ENCODE measurements at places on chromosomes 12 and 14.

GRCh38 chr12:88716240-88716639 lies 136.0 kb upstream of the KITLG start:
- no peak for DNase-seq

DNA sequence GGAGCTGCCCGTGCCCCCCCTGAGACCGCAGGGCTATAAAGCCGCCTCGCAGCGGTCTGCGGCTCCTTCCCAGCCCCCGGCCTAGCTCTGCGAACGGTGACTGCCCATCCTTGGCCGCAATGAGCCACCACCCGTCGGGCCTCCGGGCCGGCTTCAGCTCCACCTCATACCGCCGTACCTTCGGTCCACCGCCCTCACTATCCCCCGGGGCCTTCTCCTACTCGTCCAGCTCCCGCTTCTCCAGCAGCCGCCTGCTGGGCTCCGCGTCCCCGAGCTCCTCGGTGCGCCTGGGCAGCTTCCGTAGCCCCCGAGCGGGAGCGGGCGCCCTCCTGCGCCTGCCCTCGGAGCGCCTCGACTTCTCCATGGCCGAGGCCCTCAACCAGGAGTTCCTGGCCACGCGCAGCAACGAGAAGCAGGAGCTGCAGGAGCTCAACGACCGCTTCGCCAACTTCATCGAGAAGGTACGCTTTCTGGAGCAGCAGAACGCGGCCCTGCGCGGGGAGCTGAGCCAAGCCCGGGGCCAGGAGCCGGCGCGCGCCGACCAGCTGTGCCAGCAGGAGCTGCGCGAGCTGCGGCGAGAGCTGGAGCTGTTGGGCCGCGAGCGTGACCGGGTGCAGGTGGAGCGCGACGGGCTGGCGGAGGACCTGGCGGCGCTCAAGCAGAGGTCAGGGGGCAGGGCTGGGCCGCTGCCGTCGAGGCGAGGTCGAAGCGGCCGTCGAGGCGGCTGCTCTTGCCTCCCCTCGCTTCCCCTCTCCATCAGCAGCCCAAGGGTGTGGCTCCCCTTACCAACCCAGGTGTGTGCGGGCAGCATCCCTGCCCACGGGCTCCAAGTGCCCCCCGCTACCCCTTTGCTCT lies at the start of gene PRPH:
Gene PRPH, plus strand, starts transcription at position 66 of the 855 bp plus-strand sequence. Its CDS starts 54 bp downstream, at position 120.
- DNase-seq = no peak

DNA sequence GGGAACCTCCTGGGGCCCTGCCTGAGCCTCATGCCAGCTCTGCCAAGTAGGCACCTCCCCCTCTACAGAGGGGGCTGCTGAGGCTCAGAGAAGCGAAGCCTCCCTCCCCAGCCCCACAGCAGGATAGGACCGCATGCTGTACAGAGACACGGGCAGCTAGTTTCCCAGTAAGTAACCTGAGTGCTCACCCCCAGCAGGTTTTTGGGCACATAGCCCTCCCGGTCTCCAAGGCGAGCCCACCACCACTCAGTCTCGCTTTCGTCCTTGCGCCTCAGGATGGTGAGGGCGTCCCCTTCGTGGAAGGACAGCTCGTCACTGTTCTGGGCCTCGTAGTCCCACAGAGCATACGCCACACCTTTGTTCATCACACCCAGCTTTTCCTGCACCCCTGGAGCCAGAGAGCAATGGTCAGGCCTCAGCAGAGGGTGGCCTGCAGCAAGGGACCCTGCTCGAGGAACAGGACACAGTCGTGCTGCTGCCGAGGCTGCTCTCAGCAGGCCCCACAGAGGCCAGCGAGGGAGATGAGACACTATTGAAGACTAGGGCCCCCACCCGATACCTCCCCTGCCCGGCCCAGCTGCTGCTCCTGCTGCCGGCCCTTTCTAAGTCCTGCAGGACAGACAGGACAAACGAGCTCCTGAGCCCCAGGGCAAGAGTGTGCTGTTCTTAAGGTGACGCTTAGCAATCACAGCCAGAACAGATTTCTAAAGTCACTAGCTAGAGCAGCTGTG lies 20.4 kb downstream of the ZFYVE21 start:
- DNase-seq = no peak

- peak; percentile 69 for DNase-seq
Measured at GRCh38 chr12:11834104-11834812, 184.8 kb downstream of the ETV6 start.

DNA sequence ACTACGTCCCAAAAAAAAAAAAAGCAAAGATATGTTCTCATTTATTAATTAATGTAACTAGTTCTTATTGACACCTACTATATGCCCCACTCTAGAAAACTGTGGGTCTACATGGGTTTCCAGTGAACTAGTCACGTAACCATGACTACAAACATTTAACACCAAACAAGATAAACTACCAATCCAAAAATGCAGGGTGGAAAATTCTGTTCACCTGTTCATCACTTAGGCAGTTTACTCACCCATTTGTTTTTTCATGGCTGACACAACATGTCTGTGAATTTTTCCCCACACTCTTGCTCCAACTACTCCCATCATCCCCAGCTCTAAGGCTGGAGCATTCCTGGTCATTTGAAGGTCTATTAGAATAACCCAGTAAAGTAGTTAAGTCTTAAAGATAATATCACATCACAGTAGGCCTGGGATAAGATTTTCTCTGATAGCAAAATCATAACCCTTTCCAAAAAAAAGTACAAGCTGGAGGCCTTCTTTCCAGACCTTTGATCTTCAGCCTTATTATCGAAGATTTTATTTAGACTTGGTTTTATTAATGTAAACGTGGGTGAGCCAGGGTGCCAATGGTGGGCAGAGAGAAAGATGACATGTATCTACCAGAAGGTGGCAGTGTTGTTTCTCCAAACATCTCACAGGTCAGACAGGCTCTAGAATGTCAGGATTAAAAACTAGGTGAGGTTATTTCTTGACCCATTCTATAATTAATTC lies 61.6 kb upstream of the DAAM1 start:
- no peak for DNase-seq

- no peak for DNase-seq
Measured at GRCh38 chr12:67590149-67590790, 58.3 kb upstream of the DYRK2 start.

- no peak for DNase-seq
Measured at GRCh38 chr12:113002155-113002554, 23.8 kb downstream of the OAS2 start.

DNA sequence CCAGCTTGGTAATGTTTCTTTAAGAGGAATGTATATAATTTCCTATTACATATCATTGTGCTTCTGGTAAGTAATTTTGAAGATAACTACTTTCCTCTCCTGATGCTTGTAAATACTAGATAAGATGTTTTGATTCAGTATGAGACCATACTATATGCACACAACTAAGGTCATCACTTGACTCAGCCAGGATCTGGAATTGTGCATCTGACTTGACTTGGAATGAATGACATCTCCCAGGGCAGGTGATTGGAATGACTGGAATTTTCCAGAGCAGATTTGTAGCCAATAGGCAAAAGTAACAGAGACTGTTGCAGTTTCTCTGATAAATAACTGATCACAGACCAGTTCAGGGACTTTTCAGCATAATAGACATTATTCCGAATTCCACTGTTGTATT lies 11.1 kb downstream of the BEST3 start:
- no peak for DNase-seq

- DNase-seq = no peak
Measured at GRCh38 chr12:131241517-131241916, 287.8 kb downstream of the ADGRD1 start.

- no peak for DNase-seq
Measured at GRCh38 chr12:131862084-131862441, 32.4 kb upstream of the ULK1 start.

GRCh38 chr12:129961091-129961490 lies 57.3 kb upstream of the TMEM132D start:
- DNase-seq = no peak

DNA sequence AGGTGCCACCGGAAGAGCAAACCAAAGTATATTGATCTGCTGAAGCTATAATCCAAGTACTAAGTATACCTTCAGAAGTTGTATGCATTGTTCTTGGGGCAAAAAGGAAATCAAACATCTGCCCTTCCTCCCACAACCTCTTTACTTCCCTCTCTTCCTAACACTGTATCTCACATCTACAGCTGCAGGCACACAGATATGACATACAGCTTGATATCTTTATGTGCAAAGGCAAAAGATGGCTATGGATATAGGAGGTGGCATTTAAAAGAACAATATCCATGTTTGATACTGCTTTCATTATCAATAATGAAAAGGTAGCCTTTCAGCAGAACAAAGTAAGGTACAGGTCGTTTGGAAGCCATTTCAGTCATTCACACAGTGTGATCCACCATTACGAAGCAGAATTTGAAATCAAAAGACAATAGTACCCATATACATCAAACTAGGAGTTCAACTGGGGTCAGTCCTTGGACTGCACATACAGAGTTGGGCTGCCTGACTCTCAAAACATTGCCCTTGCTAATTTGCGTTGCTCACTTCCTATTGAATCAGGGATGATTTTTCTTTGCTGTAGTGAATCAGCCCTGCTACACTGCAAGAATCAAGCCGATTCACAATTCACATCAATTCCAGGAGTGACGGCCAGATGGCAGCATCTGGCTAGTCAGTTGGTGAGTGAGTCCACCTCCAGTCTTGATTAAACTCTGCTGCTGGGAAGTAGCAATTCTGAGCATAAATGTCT lies 8.9 kb downstream of the ANG start:
- DNase-seq = no peak

GRCh38 chr12:124449623-124450375 lies 117.6 kb downstream of the NCOR2 start:
- DNase-seq = no peak

- DNase-seq = no peak
Measured at GRCh38 chr14:54314365-54315104, 82.3 kb upstream of the CDKN3 start.

DNA sequence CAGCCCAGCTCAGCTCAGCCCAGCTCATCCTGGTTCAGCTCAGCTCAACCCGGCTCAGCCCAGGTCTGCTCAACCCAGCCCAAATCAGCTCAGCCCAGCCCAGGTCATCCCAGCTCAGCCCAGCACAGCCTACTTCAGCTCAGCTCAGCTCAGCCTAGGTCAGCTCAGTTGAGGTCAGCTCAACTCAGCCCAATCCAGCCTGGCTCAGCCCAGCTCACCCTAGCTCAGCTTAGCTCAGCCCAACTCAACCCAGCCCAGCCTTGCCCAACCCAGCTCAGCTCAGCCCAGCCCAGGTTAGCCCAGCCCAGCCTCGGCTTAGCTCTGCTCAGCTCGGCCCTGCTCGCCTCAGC lies 332.3 kb downstream of the TMEM121 start:
- no peak for DNase-seq

GRCh38 chr12:56546680-56547079 lies 25.1 kb downstream of the RBMS2 start:
- no peak for DNase-seq

DNA sequence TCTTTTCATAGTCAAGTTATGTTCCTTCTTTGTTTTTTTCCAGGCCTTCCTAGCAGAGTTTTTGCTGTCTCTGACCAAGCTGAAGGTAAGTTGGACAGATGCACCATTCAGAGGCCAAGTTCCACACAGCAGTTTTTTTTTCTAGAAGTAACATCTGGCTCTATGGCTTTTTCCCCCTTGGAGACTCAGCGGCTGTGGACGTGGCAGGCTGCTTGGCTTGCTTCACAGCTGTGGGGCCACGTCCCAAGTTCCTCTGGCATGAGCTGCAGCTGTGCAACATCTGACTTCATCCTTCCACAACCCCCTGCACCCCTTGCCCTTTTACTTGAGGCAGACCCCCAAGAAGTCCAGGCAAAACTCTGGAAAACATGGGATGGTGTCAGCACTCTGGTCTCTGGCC lies 24.2 kb upstream of the RHOJ start:
- no peak for DNase-seq

DNA sequence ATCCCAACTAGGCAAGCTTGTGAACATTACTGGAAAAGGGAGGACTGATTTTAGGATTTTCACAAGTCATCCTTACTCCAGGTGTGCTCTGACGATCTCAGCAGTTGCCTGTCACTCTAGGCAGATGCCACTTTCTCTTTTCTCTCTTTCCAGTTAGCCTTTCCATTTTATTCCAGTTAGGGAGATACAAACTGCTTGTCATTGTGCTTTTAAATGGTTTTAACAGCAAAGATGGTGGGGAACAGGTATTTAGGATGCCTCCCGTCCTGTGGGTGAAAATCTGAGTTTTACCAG lies 1.2 kb downstream of the PA2G4 start:
- DNase-seq = no peak

DNA sequence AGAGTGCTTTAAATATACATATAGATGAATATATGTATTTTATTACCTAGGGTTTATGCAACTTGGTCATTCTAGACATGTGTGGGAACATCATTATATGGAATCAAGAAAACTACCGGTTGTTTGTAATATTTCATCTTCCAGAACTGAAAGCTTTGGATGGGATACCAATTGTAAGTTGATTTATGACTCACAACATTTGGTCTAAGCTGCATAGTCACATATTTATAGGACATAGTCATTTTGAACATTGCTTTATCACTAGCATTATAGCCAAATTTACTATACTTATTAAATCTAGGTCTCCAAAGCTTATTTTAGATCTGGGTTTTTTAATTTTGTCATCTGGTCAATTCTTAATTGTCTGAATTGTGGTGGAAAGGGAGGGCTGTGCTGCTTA lies 83.7 kb upstream of the PCNX4 start:
- DNase-seq = no peak

DNA sequence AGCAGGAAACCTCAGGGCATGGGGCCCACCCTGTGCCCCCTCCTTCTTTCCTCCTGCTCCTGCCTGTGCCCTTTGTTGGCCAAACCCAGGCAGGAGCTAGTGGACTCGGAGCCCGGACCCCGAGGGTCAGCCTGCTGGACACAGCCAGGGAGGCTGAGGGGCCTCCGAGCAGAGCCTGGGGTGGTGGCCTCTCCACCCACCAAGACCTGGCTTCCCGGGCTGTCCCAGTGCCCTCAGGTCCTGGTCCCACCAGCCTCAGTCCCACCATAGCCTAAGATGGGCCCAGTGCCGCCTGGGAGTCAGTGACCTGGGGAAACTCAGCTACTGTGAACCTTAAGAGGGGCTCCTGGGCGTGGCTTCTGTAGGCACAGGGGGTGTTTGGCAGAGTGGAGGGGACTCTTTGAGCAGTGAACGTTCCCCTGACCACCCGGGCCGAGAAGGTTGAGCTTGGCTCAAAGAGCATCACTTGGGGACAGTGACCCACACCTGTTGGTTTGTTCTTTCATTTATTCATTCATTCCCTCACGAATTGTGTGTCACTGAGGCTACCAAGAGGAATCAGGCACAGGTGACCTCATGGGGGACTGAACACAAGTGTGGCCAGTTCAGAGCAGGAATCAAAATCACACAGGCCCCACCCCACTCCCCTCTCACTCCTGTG lies 266.1 kb downstream of the ADGRD1 start:
- DNase-seq = no peak

DNA sequence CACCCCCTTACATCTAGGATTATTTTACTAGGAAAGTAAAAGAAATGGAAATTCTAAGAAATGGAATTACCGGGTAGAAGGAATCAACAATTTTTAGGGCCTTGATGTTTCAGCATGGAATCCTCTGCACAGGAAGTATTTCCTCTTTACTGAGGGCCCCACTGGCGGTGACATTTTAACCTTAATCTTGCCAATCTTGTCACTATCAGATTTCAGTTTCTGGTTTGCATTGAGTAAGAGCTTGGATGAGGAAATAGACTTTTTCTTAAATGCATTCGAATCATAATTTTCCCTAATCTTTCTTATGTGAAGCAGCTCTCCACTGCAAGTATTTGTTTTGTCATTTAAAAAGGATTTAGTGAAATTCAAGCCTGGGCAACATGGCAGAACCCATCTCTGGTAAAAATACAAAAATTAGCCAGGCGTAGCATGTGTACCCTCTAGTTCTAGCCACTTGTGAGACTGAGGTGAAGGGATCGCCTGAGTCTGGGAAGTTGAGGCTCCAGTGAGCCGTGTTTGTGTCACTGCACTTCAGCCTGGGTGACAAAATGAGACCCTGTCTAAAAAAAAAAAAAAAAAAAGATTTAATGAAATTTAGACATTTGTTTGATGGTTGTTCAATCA lies 40.7 kb downstream of the TPCN1 start:
- no peak for DNase-seq

- no peak for DNase-seq
Measured at GRCh38 chr12:111367661-111368221, 1.2 kb downstream of the PHETA1 start.

Data from BJ (cell line).